Activated T-cell treated with anti-CD3 and anti-CD28 coated beads for 1 hour (primary cell): ENCODE measurements at places on chromosomes 13 and 19.

DNA sequence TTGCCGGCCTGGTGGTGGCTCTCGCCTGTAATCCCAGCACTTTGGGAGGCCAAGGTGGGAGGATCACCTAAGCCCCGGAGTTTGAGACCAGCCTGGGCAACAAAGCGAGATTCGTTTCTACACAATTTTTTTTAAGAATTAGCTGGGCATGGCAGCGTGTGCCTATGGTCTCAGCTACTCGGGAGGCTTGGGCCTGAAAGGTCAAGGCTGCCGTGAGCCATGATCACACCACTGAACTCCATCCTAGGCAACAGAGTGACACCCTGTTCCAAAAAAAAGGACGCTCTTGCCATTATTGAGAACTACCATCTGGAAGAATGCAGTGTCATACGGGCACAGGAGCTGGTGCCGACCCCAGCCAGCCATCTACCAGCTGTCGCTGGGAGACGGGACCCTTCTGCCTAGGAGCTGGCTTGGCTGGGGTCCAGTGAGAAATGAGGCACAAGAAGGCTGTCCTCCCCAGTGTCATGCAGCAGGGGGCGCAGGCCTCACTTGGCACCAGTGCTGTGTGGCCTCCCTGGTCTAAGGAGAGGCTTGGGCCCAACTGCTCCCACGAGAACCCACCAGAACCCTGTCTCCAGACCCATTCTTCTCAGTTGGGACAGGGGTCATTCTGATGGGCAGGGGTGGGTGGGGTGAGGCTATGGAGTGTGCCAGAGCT is 12.2 kb upstream of the RELB start:
- DNase-seq = peak; percentile 51

- DNase-seq = no peak
These were observed 8.6 kb downstream of the LILRA6 start for GRCh38 chr19:54233941-54234340.

DNA sequence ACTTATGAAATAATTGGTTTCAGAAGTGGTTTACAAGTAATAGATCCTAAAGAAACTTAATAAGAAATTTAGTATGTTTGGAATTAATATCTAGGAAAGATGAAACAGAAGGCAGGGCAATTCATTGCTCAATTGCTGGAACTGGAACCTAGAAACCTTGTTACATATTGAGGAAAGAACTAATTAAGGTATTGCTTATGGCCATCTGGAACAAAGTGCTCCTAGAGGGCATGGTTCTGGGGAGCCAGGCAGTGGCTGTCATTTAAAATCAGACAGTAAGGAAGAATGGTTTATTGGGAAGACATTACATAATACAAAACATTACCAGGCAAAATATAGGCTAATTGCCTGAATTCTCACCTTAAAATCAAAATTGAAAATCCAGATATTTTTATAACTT is 224.1 kb downstream of the SLITRK6 start:
- DNase-seq = no peak

- DNase-seq = no peak
These were observed 291.4 kb downstream of the IRS2 start for GRCh38 chr13:109494925-109495369.

- DNase-seq = no peak
These were observed 7.0 kb downstream of the SEMA6B start for GRCh38 chr19:4552525-4552819.

- DNase-seq = no peak
These were observed 22.0 kb upstream of the SLC7A9 start for GRCh38 chr19:32891609-32892008.

GRCh38 chr19:4477034-4477801 is 5.1 kb downstream of the HDGFL2 start:
- no peak for DNase-seq

- no peak for DNase-seq
These were observed 11.4 kb downstream of the ZNF254 start for GRCh38 chr19:24098359-24098758.

DNA sequence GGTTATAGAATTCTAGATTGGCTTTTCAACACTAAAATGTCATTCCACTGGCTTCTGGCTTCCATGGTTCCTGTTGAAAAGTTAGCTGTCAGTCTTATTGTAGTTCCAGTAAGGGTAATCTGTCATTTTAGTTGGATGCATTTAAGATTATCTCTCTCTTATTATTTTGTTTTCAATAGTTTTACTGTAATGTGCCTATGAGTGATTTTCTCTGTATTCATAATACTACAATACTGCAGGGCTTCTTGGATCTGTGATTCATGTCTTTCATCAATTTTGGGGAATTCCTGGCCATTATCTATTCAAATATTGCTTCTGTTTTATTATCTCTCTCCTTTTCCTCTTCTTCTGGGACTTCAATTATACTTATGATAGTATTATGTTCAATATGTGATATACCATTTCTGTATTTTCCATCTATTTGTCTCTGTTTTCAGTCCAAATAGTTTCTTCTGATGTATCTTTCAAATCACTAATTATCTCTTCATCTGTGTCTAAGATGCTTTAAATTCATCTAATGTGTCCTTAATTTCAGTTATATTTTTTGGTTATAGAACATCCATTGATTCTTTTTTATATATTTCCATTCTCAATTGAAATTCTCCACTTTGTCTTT is 101.5 kb downstream of the KCTD15 start:
- no peak for DNase-seq

DNA sequence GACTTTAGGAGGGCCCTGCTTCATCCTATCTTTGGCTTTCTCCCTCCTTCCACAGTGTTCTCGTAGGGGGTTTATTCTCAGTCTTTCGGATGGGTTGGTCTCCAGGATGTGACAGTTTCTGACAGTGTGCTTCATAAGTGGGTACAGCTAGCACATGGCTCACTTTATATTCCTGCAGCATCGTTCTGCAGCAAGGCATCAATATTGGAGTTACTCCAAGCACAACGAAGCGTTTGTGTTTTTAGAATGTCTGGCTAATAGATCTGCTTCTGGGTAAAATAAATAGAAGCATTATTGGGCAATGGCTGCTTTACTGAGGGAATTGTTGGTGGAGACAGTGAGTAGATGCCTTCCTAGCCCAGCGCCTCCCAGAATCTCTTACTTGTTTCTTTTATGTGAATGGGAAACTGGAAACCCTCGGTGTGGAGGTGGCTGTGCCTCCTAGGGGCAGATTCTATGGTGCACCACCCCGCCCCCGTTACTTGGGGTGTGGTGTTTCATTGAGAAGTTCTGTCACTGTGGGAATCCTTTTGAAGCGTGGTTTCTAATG is 2.0 kb downstream of the FARP1 start:
- no peak for DNase-seq

GRCh38 chr19:35557539-35558399 is 5.7 kb downstream of the ATP4A start:
- peak; percentile 49 for DNase-seq

DNA sequence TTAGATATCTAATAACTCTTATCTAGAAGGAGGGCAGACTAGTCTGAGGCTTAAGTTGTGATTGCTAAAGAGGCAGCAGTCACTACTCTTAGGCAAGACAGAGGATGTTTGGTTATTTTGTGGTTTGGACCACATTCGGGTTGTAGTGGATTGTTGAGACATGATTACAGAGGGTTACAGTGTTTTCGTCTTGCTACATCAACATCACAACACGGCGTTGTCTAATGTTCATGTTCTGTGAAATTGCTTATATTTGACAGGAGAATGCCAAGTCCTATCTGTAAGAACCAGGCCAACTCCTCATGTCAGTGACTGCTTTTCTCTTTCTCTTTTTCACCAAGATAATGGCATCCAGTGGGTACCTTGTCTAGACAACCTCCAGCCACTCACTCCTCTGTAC is 16.8 kb upstream of the TM9SF2 start:
- DNase-seq = no peak

GRCh38 chr13:27113436-27113835 is 58.2 kb downstream of the USP12 start:
- DNase-seq = no peak

GRCh38 chr13:35144166-35144890 is 202.3 kb downstream of the NBEA start:
- DNase-seq = no peak

- DNase-seq = no peak
These were observed 1191.4 kb downstream of the UQCRFS1 start for GRCh38 chr19:28021259-28022185.

DNA sequence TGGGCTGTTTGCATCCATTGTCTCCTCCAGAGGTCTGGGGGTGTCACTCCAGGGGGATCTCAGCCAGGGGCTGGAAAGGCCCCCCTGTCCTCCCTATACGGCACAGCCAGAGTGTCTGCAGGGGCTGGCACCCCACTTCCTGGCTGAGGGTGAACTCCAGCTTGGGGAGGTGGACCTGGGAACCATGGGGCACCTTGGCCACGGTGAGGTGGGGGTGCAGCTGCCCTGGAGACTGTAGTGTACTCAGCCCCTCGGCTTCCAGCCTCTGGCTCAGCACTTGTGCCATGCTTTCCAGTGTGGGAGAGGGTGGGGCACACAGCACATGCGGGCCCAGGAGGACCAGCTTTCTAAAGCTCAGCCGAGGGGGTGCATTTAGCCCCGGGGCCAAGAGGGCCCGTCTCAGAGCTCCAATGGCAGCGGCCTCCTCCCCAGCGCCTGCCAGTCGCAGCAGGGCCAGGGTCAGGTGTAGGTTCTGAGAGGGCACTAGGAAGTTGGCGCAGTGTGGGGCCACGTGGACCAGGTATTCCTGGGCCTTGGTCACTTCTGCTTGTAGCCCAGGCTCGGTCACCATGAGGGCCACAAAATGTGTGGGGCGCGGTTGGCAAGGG is 1.4 kb downstream of the LENG9 start:
- DNase-seq = no peak

- peak; percentile 93 for DNase-seq
These were observed at the start of gene TBCB for GRCh38 chr19:36115453-36116343. TBCB (plus strand) TSS chr19:36115468; CDS start chr19:36115561, 93 bp downstream.

DNA sequence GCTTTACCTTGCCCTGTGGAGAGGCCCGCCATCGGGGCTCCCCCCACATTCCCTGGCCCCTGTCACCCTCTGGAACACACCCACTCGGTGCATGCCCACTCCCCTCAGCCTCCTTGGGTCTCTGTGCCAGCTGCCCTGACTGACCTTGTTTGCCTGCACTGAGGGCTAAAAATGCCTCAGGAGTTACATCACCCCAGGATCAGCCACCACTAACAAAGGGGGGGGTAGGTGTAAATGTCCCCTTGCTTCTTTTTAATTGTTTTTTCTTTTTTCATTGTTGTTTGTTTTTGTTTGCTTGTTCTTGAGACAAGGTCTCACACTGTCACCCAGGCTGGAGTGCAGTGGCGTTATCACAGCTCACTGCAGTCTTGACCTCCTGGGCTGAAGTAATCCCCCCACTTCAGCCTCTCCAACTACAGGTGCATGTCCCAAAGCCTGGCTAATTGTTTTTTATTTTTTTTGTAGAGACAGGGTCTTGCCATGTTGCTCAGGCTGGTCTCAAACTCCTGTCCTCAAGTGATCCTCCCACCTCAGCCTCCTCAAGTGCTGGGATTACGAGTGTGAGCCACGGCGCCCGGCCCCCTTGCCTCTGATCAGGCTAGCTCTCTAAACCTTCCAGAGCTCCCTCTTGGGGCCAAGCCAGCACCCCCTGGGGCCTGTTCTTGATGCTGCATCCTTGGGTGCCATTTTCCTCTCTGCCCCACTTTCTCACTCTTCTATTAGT is 297.1 kb downstream of the UQCRFS1 start:
- DNase-seq = no peak
